Esophagus squamous epithelium (tissue), 5 donors: ENCODE measurements at places on chromosomes 11 and 22. TPM values are rescaled to one million over a fixed set of nuclear protein-coding genes. Genes with fewer than 3 reads are reported as not detected.

GRCh38 chr22:41875531-41876270 lies 39.2 kb downstream of the SHISA8 start:
- DNase-seq = no peak

DNA sequence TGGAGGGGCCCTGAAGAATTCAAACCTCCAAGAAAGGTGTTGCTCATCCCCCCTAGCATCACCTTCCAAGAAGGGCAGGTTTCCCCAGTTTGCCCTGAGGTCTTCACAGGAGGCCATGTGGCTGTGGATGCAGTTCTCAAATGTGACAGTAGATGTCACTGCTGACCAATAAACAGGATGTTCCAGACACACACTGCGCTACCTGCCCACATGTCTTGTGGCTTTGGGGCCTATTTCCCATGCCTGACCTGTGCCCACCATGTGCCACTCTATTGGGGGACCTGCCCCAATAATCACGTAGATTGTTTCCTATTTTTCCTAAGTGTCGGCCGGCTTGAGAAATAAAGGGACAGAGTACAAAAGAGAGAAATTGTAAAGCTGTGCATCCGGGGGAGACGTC lies 4.5 kb downstream of the GSTT2 start:
- no peak for DNase-seq

- DNase-seq = no peak
Measured at GRCh38 chr11:72223615-72224563, 678 bp upstream of the INPPL1 start.

DNA sequence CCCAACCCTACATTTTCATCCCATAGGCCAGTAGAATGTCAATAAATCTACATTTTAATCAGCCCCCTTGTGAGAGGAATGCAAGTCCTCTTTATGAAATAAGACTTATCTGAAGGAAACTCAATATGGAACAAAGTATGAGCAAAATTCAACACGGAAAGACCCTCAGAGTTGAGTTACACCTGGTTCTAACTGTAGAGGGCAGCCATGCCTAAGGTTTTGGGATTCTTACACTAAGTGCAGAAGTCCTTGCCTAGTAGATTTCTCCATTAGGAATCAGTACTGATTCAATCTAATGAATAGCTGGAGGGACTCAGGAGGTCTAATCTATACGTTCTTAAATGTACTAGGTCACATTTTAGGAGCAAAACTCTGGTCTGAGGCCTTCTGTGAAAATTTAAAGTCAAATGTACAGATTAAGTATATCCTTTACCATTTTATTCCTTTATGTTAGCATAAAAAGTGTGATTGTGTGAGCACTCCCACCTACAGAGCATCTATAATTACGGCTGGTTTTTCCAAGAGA lies 904.5 kb downstream of the DLG2 start:
- DNase-seq = no peak

Gene INSC
- total RNA-seq = not detected

DNA sequence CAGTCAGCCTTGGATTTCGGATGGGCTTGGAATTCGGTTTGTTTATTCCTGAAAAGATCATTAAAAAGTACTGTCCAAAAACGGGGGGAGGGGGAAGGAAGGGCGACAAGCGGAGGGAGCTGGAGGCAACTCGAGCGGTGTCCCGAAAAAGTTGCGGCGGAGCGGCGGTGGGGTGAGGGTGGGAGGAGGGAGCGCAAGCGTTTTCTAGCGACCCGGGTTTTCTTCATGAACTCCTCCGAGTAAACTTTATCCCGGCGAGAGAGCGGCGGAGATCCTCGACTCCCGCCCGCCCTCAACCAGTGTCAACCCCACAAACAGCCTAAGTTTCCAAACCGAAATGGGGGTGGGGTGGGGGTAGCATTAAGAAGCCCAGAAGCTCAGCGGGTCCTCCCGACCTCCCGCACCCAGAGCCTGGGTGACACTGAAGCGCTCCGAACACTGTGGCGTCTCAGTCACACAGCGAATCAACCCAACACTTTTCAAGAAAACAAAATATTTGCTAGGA lies 133.0 kb upstream of the C11orf58 start:
- DNase-seq = no peak

- DNase-seq = no peak
Measured at GRCh38 chr11:100294748-100295147, 392.3 kb upstream of the ARHGAP42 start.
